SK-N-DZ (cell line): ENCODE measurements at places on chromosomes 12 and 14.

DNA sequence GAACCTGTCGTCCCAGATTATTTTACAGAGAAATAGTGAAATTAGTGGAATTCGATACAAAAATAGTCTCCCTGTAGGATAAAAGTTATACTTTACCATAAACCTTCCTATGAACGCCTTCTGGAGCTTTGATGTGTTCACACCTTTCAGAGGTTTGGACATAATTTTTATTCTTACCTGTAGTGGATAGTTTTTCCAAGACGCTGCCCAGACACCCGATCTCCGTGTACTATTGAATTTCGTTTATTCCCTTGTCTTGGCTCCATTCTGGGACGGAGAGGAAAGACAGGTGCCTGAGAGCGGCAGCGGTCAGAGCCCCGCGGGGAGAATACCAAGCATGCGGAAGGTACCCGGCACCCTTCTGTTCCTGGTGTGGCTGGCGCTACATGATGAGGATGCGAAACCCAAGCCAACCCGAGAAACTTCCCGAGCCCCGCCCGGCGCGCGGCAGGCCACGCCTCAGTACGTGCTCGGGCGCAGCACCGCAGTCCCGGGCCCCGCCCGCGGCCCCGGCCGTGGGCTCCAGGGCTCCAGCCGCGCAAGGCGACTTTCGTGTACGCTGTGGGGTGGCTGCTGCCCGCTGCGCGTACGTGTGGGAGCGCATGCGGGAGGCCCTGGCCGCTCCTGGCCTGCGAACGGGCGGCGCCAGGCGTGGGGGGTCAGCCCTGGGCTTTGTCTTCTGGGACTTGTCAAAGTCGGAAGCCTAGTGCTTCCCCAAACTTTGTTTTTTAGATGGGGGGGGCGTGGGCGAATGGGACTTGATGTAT, 11.3 kb upstream of the SNAPC1 start:
- DNase-seq: no peak

DNA sequence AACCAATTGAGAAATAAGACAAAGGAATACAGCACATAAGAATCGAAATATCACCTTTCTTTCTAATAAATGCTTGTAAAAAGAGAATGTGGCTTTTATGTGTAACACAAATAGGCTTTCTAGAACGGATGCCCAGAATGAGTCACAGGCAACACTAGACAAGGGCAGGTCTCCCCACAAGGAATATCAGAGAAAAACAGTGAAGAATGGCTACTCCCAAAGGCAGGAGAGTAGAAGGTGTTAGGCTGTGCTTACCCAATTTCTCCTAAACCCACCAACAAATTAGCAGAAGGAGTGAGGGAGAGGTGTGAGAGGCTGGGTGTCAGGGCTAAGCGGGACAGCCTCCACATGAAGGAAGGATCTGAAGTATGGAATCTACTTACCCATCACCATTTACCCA, 55.2 kb downstream of the GALNT4 start:
- no peak for DNase-seq

DNA sequence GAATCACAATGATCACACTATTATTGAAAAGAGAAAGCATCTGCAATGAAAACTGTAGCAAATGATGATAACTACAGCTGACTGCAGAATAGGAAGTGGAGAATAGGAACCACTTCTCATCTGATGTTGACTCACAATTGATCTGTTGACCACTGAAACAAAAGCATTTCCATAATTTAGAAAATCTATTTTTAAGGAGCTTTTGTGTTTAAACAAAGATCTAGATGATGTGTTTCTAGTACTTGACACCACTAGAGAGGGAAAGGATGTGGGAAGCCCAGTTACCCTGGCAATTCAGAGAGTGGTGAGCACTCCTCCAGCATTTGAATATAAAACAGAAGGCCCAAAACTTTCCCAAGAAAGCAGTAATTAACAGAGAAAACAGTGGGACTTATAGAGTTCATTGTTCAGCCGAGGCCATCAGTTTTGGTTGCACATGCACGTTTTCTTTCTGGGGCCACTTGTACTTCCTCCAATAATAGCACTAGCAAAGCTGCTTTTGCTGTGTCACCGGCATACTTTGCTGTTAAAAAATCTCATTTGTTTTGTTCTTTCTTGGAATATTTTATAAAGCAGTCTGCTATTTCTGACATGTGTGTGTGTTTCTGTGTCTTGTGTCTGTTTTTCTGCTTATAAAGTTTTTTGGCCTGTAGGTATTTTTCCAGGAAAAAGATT, 76.1 kb upstream of the HECTD1 start:
- DNase-seq: no peak

DNA sequence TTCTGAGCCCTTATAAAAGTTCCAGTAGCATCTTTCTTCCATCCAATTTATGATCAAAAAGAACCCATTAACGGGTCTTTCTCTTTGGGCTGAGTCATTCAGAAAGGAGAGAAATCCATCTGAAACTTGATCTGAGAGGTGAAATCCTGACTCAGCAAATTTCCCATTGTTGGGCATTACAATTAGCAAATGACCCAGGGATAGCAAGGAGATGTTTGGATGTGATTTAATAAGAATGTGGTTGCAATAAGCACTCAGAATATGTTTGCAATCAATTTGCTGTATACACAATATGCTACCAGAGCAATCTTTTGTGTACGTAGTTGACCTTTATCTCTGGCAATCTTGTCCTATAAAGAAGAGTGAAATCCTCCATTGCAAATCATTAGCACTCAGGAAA, 122.7 kb downstream of the CCDC60 start:
- DNase-seq: no peak

DNA sequence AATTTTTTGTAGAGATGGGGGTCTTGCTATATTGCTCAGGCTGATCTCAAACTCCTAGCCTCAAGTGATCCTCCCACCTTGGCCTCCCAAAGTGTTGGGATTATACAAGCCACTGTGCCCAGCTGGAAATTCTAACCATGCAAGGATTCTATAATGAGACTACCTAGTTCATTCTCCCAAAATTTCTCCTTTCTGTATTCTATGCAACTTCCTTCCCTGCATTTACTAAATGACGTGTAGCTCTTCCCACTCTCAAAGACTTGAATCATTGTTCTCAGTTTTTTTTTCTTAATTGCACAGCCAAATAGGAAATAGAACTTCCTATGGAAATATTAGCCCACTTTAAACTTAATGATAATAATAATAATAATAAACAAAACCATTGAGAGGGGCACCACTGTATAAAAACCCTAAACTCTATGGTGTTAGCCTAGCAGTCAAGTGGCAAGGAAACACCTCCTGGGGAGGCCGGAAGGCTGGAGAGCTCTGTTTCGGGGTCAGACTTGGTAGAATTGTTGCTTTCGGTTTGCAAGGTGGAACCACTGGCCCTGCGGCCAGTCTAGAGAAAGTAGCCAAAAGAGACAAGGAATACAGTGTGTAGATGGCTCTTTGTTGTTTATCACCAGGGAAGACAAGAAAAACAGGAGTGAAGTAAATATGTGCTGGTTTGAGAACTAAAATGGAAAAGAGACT, 40.0 kb upstream of the TESC start:
- DNase-seq: no peak

DNA sequence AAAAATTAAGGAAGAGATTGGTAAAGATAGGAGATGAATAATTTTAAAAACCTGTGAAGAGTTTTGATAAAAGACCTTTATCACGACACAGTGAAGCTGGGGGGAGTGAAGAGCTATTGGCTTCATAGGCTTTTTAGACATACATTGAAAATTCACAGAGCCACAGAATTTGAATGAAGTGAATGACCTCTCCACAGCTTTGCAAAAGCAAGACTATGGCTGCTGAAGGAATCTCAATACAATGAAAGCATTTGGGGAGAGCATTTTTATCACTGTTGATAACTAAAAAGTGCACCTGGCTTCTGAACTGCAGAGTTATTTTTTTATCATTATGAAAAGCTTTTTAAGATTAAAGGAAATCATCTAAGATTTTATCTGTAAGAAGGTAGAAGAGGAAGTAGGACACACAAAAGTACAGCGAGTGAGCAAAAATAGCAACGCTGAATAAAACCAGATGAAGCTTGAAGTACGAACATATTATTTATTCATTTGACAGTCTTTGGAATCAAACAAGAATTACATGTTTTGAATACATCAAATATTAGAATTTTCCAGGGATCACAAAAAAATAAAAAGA, 317.5 kb downstream of the KCNC2 start:
- DNase-seq: no peak
